ENCODE measurements at places on chromosomes 1 and 21.

GRCh38 chr1:66256629-66257572, 277.1 kb upstream of the SGIP1 start:
- DNase-seq, result no peak

DNA sequence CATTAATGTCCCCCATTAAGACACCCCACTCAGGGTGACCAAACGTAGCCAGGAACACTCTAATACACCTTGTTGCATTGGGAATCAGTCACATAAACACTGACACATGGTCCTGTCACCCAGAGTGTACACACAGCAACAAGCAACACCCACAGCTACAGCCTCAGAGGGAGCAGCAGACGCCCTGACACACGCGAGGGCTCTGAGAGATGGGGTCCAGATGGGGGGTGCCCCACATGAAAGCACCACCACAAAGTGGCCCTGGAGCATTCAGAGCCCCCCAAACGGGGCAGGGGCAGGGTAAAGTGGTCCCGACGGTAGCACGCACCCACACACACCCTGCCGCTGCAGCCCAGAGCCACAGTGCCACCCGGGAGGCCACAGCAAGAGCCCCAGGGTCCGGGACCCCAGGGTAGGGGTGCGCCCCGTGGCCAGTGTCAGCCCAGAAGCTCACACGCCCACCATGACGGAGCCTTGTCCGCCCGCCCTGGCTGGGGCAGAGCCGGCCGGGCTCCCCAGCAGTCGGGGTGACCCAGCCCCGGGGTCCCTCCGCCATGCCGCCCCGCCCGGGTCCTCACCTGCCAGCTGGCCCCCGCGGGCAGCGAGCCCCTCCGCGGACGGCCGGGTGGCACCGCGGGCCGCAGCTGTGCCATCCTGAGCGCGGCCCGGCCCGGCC, 47.3 kb downstream of the RAP1GAP start:
- no peak for DNase-seq

DNA sequence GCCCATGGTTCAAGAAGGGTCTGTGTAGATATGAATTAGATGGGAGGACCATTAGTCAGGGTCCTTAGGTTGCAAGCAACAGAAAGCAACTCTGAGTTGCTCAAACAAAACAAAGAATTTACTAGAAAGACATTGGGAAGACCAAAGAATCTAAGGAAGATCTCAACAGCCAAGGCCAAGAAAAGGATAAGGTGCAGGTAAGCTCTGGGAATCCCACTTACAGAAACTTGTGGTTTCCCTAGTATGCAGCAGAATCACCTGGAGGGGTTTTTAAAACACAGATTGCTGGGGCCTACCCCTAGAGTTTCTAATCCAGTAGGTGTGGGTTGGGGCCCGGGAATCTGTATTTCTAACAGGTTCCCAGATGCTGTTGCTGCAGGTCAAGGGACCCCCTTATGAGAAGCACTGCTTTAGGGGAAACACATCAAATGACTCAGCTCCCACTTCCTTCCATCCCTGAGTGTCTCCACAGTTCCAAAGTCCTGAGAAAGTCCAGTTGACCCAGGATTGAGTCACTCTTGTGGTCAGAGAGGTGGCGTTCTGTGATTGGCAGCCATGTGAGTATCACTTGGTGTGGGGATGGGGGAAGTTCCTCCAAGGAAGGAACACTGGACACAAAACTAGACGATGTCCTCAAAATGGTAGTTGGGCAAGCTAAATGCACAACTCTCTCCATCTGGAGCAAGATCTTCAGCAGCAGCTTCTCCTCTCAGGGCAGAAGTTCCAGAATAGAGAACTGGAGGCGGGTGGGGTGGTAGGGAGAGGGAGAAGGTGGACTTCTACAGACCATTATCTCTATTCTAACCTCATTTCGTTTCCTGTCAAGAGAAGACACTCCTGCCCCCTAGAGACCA, 24.2 kb upstream of the EYA3 start:
- DNase-seq, result no peak

DNA sequence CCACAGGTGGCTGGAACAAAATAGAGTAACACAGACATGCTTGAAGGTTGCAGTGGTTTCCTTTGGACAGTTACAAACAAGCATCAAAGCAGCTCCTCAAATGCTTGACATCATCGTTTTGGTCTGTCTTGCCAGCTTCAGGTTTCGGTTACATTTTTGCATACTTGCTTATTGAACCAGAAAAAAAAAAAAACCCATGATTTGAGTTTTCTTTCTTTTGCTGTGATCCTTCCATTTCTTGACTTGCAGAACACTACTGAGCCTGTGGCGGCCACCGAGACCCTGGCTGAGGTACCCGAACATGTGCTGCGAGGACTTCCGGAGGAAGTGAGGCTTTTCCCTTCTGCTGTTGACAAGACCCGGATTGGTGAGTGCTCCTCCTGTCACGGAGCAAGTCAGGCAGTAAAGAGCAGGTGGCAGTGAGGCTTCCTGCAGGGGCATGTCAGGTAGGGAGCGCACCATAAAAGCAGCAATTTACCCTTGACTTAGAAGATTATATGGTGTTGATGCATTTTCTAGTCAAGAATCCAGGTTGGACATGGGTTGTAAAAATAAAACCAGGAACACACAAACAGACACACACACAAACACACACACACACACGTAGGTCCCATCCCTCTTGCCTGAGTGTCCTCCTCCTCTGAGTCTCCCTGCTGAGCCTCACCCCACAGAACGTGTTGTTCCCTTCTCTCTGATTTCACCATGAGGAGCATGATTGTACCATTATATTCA, 30.9 kb downstream of the PRDM2 start:
- no peak for DNase-seq

DNA sequence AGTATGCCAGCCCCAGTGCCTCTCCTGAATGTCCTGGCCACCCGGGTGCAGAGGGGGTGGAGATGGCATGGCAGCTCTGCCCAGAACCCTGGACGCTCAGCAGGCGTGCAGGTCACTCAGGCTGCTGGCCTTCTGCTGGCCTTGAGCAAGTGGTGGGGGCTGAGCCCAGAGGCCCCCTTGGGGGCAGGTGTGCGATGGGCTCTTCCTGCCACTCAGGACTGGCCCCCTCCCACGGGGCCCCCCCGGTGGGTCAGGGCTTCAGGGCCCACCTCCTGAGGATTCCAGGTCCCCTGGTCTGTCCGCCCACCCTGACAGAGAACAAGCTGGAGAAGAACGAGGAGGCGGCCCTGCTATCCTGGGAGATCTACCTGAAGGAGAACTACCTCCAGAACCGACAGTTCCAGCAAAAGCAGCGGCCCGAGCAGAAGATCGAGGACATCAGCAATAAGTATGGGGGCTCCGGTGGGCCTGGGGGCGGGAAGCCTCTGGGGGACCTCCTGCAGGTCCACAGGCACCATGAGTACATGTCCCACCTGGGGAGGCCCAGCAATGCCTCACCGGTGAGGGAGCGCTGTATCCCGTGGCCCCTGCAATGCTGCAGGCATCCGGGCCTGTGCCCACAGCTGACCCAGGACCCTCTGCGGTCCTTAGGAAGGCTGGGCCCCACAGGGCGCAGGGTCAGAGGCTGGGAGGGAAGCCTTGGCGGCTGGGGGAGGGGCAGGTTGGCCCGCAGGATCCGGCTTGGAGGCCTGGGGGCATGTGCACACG, 37.0 kb upstream of the LRRC3 start:
- DNase-seq, result no peak

- no peak for DNase-seq
These were observed 39.7 kb upstream of the JUN start for GRCh38 chr1:58823481-58824010.

GRCh38 chr1:34156739-34157138, 8.3 kb downstream of the CSMD2 start:
- DNase-seq, result no peak

DNA sequence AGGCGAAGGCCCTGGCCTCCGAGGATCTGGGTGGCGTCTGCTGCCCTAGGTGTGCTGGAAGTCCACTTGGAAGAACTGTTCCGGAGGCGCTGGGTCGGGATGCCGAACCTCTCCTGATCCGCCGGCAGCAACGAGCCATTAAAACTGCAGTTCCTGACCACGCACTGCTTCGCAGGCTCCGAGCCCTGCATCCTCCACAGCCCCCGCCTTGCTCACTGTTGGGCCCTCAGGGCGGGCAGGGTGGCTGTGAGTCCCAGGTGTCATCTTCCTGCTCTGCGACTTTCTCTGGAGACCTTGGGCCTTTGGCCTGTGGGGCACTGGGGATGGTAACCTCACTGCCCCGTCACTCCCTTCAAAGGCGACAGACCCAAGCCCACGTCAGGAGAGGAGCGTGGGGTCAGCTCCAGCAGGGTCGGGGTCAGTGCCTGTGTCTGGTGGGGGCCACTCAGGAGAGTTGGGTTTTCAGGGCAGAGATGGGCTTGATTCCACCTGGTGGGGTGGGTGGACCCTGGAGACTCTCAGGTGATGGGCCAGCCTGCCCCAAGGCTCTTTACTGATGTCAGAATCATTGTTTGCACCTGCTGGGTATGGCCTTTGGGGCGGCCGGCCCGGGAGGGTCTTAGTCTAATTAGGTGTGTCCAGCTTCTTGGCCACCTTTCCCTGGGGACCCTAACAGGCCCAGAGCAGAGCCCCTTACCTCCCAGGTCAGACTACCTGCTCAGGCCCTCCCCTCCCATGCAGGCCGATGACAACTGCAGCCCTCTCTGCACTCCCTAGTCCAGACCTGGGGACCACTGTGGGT, 3.1 kb downstream of the PRXL2B start:
- DNase-seq, result no peak

- no peak for DNase-seq
These were observed 35.3 kb upstream of the CLIC4 start for GRCh38 chr1:24709791-24710441.

DNA sequence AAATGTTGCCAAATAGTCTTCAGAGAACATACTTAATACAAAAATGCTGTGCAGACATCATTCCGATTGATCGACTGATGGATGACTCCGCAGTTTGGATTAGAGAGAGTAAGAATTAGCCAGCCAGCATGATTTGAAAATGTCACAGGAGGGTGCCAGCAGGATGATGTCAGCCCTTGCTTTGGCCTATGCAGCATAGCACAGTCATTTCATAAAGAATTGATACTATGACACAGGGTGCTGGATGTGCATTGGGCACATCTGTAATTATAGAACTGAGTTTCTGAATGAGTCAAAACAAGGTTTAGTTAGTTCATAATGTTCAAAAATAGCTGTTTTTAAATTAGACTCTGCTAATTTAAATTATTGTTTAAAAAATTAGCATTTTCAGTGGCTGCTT, 21.6 kb upstream of the TRAF5 start:
- DNase-seq, result no peak

DNA sequence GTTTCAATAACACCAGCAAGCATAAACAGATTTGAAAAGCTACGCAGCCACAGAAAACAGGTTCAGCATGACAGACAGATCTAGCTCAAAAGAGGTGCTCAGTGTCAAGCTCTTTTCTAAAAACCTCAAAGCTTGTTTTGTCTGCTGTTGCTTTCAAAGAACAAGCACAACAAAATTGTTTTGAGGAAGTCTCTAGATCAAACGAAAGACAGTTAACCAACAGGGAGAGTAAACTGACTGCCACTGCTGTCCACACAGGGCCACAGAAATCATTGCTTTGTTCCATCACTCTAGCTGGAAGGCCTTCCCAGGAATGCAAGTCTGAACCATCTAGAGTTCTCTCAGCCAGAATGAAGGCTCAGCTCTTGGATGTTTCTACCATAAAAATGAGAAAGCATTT, 12.8 kb downstream of the APP start:
- no peak for DNase-seq

DNA sequence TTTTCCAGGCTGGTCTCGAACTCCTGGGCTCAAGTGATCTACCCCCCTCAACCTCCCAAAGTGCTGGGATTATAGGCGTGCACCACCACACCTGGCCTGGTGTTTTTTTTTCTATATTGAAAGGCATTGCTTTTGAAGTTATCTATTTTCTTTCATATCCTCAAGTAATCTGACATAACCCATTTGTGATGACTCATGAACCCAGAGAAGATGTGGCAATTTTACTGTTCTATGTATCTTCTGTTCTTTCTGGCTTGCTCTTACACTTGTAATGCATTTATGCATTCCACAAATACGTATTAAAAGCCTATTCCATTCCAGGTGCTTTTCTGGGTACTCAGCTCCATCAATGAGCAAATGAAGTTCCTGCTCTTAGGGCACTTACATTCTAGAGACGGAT, 29.9 kb upstream of the ERRFI1 start:
- no peak for DNase-seq

GRCh38 chr21:18608226-18608625, 204.6 kb upstream of the TMPRSS15 start:
- no peak for DNase-seq

DNA sequence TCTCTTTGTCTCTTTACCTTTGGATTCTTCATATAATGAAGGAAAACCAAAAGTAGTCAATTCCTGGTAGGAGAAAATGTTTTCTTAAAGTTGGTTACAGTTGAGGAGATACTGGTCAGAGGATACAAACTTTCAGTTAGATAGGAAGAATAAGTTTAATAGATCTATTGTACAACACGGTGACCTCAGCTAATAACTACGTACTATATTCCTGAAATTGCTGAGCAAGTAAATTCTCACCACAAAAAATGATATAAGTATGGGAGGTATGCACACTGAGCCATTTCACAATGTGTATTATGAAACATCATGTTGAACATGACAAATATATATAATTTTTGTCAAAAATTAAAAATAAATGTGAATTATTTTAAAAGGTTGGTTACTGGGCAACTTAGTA, 20.4 kb downstream of the SSX2IP start:
- no peak for DNase-seq

- no peak for DNase-seq
These were observed 30.5 kb downstream of the CASZ1 start for GRCh38 chr1:10765734-10766478.

- no peak for DNase-seq
These were observed 90.4 kb downstream of the RGS21 start for GRCh38 chr1:192407206-192407605.

- no peak for DNase-seq
These were observed 846 bp downstream of the HMGB4 start for GRCh38 chr1:33864460-33865389.

GRCh38 chr1:152577168-152577567, 3.1 kb downstream of the LCE3D start:
- DNase-seq, result no peak

GRCh38 chr1:235892202-235892601, 25.5 kb upstream of the LYST start:
- DNase-seq, result no peak

DNA sequence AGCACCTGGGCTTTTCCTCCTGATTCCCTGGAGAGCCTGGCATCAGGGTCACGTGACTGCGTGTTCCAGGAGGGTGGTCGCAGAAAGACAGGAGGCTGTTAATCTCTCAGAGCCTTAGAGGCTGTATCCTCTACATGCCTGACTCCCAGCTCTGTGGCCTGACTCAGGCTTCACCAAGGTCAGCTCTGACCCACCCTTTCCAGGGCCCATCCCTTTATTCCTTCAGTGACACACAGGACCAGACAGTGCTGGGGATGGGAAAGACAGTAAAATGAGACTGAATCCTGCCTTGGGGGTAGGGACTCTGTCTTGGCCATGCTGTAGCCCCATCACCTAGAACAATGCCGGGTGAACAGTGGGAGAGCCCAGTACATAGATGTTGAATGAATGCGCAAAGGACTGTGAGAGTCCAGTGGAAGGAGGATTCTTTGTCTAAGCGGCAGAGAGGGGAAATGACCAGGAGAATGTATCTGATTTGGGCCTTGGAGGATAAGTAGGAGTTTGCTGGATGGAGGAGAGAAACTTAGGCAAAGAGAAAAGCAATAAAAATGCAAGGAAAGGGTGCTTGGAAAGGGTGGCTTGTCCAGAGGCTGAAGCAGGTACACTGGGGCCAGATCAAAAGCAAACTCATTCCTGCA, 33.0 kb downstream of the EPHX1 start:
- DNase-seq, result no peak

GRCh38 chr1:46077644-46078043, 54.8 kb downstream of the PIK3R3 start:
- no peak for DNase-seq

GRCh38 chr1:119732465-119733168, 20.9 kb downstream of the PHGDH start:
- no peak for DNase-seq

GRCh38 chr1:224383218-224383617, 26.5 kb downstream of the CNIH4 start:
- no peak for DNase-seq
